ENCODE measurements at places on chromosomes 2 and 18.

DNA sequence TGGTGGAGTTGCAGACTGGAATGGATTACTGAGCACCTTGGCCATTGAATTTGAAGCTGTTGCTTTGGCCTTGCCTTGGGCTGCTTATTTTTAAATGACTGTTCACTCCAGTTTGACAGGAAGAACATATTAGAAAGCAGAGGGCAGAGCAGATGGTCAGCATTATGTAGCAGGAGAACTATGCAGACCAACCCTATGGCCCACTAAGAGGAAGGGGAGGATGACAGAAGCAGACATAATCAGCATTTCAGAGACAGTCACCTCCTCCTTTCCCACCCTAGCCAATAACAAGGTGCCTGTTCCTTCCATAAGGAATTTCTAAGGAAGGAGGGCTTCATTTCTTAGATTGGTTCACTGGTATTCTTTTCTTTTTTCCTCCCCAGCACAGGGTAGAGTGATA lies 2.4 kb downstream of the CHRNA1 start:
- DNase-seq = no peak

DNA sequence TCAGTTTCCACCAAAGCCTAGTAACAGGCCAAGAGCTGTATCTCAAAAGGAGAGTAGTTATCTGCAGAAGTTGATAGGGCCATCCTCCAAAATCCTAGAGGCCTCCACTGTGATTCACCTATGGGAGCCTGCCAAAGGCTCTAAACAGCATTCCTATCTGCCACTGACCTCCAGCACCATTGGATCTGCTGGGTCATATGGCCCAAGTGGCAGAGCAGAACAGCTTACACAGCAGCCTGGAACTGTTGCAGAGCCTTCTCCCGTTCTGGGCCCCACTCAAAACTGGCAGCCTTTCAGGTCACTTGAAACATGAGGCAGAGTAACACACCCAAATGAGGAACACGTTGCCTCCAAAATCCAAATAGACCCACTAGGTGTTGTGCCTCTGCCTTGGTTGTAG lies 345.2 kb upstream of the RND3 start:
- DNase-seq = peak; percentile 6

- no peak for DNase-seq
Measured at GRCh38 chr2:132904142-132904842, 234.3 kb upstream of the LYPD1 start.

- DNase-seq = no peak
Measured at GRCh38 chr2:224952936-224953657, 89.2 kb downstream of the DOCK10 start.

- DNase-seq = no peak
Measured at GRCh38 chr2:8174641-8175257, 507.1 kb upstream of the ID2 start.

DNA sequence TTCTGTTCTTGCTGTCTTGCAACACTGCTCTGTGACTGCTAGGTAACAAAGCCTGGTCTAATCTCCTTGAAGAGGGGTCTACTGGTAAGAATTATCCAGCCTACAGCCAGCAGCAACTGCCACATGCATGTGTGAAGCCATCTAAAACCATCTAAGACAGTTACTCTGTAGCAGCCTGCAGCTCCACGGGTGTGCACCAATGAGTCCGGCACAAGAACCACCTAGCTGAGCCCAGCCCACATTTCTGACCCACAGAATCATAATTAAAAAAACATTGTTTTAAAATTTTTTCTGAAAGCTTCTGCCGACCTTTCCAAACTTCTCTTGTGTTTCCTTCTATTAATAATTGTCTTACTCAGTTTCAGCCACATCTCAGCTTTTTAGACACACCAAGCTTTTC lies 102.8 kb downstream of the ZNF385B start:
- DNase-seq = no peak

DNA sequence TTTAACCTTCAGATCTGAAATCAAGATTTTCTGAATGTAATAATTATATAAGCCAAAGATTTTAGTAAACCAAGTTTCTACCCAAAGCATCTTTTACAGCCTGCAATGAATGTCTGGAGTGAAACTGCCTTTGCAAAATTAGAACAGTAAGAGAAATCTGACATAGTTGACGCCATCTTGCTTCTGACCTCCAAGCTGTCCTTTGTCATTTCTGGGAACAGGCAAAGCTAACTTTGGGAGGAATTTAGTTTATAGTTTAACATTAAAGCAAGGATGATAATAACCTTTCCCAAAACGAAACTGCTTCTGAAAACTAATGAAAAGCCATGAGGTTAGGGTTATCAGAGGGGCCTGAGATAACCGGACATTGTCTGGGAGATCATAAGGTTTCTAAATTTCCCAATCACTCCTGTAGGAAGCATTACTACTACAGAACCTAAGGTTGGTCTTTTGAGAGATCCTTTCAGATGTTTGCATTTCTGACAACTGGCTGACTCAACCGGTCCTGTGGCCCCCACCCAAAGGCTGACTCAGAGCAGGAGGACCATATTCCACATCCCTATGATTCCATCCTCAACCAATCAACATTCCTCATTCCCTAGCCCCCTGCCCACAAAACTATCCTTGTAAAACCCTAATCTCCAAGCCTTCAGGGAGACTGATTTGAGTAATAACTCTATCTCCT lies 124.5 kb downstream of the TMEM131 start:
- peak; percentile 86 for DNase-seq

- no peak for DNase-seq
Measured at GRCh38 chr2:61288070-61288841, 126.3 kb downstream of the C2orf74 start.

DNA sequence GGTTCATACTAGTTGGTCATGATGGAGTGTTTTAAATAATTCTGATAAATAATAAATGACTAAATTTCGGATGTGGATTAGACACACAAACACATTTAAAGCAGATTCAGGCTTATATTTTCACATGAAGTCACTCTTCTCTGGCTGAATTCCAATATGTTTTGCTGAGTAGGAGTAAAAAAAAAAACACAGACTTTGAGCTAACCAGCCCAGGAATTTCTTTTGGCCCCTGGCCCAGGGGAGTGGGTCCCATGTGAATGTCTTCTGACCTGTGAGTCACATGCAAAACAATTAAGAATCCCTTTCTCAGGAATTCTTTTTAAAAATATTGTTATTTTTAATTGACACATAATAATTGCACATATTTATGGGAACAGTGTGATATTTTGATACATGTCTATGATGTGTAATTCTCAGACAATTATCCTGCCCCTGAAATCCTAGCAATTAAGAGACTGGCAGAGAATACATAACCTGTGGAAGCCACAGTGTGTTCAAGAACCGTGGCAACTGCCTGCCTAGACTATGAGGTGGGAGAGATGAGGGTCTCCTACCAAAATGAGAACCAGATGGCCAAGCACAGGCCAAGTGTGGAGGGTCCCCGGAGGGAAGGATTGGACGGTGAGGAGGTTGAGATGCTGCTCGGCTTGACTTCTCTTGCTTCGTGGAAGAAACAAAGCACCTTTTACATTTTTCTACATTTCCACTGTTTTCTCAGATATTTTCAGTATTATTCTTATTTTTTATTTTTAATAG lies 236.4 kb downstream of the PIEZO2 start:
- peak; percentile 79 for DNase-seq

- DNase-seq = no peak
Measured at GRCh38 chr2:229096409-229097066, 174.5 kb downstream of the PID1 start.

- DNase-seq = no peak
Measured at GRCh38 chr2:124426625-124427024, 401.5 kb downstream of the CNTNAP5 start.

DNA sequence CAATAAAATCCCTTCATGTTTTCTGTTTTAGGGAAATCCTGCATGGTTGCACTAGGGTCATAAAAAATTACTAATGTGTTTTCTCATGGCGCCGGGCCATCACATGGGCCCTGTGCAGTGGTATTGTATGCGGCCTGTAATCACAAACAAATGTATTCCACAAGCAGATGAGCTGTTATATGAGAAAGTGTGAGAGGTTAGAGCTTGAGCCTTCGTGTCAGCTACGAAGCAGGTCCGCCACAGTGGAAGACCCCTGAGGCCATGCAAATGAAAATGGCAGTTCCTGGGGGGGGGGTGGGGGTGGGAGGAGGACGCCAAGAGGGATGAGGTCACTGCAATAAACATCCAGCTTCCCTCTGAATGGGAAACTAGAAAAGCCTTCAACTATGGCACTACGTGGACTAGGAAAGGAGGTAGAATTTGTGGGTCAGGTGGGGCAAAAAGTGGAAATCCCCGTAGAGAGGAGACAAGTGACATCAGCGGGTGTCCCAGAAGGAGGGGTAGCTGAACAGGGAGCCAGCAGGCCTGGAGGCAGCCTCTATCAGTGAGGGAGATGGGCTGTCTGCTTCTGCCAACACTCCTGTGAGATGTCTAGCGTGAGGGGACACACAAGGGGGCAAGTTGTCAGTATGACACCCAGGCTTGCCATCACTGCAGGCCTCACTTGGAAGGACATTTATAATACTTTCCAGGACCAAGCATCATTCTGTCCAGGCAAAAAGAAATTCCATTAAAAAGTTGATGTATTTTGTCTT lies 130.3 kb upstream of the CTAGE1 start:
- DNase-seq = peak; percentile 74

DNA sequence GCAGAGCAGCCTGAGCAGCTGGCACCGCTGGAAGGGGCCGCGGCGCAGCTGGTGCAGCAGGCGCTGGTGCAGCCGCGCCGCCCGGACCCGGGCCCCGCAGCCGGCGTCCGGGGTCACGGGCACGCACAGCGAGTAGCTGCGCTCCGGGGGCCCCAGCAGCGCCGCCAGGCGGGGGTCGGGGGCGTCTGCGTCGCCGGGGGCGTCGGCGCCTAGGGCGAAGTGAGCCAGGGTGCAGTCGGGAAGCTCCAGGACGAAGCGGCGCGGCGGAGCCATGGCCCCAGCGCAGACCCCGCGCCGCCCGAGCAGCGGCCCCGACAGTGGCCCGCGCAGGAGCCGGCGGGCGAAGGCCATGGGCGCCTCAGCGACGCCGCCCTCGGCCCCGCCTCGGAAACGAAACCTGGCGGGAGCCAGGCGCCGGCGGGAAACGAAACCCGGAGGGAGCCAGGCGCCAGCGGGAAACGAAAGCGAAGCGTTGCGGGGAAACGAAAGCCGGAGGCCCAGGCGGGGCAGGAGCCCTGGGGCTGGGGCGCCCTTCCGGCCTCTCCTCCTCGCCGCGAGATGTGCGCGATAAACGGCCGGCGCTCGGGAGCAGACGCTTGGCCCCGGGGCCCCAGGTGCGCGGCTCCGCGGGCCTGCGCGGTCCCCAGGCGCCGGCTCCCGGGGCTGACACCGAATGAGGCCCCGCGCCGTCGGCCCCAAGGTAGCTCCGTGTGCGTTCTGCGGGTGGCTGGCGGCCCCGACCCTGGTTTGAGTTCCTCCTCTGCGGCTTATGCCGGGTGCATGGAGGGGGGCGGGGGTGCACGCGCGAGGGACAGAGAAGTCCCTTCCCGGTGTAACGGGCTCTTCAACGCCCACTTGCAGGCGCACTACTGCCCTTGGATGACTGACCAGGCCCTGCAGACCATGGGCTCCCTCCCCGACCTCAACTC lies at the start of gene CMPK2:
TSS of gene CMPK2 (minus strand) at position 562 of the 929 bp plus-strand sequence. CDS start at position 351, 211 bp downstream.
- peak; percentile 78 for DNase-seq

- DNase-seq = peak; percentile 21
Measured at GRCh38 chr2:133765658-133766057, 197.4 kb upstream of the NCKAP5 start.

DNA sequence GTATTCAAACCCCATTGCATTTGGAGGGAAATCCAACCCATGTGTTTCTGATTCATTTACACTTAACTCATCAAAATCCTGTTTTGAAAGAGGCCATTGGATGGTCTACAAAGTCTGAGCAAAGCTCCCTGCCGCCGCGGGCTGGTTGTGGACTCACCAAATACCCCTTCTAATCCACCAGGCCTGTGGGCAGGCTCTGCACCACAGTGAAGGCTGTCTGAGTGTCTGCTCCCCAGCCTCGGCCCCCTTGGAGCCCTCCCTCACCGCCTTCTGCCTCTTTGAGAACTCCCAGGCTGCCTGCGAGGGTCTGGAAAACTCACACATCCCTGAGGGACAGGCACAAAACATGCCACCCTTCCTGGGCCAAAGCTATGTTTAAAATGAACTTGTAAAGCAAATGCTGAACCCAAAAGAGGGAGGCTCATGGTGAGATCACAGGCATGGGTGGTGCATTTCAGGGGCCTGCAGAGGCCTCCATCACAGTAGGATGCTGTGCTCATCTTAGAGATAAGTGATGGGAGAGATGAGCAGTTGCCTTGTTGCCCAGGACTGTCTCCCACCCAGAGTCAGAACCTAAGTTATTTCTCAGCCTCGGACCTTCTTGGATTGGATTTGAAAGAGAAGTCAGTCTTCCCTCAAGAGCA lies 225.0 kb downstream of the CYP26B1 start:
- DNase-seq = no peak

GRCh38 chr2:215793747-215794595 lies 219.4 kb downstream of the MREG start:
- peak; percentile 97 for DNase-seq

DNA sequence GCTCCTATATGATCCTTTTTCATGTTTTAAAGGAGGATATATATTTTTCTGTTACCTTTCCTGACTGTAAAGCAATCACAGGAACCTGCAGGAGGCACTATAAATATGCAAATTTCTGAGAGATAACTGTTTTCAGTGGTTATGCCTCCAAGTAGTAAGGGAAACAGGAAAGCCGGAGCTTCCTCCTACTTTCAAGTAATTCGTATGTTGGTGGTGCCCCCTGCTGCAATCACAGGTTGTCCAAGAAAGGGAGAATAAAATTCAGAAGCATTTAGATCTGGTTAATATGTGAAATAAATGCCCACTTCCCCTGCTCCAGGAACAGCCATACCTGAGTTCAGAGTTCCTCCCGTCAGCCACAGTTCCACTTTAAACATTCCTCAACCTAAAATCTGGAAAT lies 12.0 kb upstream of the BCL11A start:
- no peak for DNase-seq

GRCh38 chr2:233039212-233039845 lies 6.9 kb downstream of the NEU2 start:
- DNase-seq = peak; percentile 35

DNA sequence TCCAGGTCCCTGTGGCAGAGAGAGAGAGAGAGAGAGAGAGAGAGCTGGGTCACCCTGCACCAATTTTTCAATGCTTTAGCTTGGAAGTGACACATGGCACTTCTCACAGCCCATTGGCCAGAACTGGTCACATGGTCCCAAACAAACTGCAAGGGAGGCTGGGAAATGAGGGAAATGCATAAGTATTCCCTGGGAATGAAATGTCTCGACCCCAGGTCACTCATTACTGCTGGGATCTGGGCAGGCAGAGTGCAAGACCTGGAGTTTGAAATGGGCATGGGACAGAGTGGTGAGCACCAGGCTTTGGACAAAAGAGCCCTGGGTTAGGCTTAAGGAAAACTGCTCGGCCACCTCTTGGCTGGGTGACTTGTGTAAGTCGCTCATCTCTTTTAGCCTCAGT lies 37.0 kb downstream of the SMAD7 start:
- DNase-seq = no peak

- DNase-seq = no peak
Measured at GRCh38 chr2:51441786-51442185, 409.9 kb upstream of the NRXN1 start.

GRCh38 chr2:238399094-238399493 lies 27.6 kb upstream of the ASB1 start:
- no peak for DNase-seq

- DNase-seq = no peak
Measured at GRCh38 chr2:241888641-241889040, 19.1 kb downstream of the RTP5 start.
